ELF-1 (cell line): ENCODE measurements at places on chromosomes 3 and 15.

GRCh38 chr3:151859233-151859673 is 14.2 kb upstream of the SUCNR1 start:
- DNase-seq: no peak

- no peak for DNase-seq
Observed at GRCh38 chr15:31082771-31083369, 18.7 kb downstream of the TRPM1 start.

GRCh38 chr3:147359177-147360050 is 46.9 kb downstream of the ZIC4 start:
- DNase-seq: peak; percentile 62

- DNase-seq: peak; percentile 43
Observed at GRCh38 chr3:105365391-105366325, 1.1 kb upstream of the ALCAM start.

GRCh38 chr15:70274908-70275307 is 177.2 kb upstream of the TLE3 start:
- no peak for DNase-seq

DNA sequence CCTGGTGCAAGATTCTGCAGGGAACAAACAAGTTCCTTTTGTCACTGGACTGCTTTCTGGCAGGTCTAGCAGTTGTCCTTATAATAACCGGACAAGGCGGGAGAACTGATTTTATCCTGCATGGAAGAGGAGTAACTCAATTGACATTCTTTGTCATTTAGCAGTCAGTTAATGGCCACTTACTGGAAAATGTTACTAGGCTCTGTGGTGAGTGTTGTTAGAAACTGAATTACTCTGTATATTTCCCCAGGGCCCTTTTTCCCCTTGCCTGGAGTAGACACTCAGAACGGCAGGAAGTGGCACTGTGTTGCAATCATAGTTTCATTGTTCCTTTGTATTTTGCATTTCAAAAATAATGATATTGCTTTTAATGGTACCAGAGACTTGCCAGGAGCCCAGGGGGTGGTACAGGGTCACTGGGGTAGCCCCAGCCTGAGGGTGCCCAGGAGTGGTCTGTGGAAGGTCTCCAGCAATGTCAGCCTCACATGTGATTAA is 318.6 kb upstream of the LRRFIP2 start:
- DNase-seq: peak; percentile 14

- DNase-seq: no peak
Observed at GRCh38 chr15:99738021-99738847, 5.0 kb upstream of the LYSMD4 start.

DNA sequence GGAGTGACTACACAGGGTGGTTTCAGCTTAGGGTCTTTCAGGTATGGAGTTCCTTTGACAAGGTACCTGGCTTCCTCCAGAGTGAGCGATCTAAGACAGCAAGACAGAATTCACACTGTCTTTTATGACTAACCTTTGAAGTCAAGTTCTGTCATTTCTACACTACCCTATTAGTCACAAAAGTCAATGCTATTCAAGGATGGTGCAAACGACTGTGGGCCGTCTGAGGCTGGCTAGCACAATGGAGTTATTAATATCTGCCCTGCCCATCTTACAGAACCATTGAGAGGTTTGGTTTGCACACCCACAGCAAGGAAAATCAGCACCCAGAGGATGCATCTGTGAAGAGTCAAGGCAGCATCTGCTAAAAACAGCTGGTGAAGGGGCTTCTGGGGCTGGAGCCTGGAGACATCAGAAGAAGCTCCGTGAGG is 62.9 kb upstream of the XCR1 start:
- DNase-seq: no peak

DNA sequence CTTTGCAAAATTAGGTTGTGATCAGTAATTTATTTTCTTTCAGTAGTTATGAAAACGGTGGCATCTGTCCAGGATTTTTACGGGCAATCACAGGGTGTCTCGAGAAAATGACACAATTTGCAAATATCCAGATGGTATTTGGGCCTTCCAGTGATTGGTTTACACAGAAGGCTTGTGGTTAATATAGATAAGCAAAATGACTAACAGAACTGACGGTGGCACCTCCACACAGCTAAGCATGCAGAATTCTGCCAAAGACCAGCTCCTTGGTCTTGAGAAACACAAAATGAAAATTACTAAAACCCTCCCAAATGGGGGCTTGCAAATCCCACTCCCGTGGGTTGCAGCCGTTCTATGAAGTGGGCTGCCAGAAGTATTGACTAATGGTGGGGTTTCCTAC is 5.5 kb downstream of the ARHGEF3 start:
- no peak for DNase-seq
